ENCODE measurements at places on chromosomes 7 and 10.
A peak's percentile ranks its signal among the peaks of the same experiment; 100 is the strongest.

DNA sequence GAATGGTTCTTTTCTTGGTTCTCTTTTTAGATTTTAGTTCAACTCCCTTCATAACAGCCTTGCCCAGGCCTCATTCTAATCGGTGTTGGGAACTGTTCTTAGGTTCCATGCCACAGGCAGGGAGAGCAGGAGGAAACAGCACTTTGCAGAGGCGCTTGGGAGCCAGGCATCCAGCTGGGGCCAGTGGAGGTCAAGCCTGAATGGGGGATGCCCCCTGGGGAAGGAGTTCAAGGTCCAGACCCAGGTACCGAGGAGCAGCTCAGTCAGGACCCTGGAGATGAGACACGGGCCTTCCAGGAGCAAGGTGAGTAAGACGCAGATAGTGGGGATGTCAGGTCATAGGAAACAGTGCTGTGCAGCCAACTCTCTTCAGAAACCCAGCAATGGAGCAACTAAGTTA lies 4.5 kb downstream of the ZSCAN25 start:
- no peak for DNase-seq

- peak; percentile 78 for DNase-seq
Measured at GRCh38 chr7:69893906-69894305, 295.6 kb downstream of the AUTS2 start.

- DNase-seq = peak; percentile 40
Measured at GRCh38 chr10:103763374-103764202, 91.8 kb downstream of the SH3PXD2A start.

DNA sequence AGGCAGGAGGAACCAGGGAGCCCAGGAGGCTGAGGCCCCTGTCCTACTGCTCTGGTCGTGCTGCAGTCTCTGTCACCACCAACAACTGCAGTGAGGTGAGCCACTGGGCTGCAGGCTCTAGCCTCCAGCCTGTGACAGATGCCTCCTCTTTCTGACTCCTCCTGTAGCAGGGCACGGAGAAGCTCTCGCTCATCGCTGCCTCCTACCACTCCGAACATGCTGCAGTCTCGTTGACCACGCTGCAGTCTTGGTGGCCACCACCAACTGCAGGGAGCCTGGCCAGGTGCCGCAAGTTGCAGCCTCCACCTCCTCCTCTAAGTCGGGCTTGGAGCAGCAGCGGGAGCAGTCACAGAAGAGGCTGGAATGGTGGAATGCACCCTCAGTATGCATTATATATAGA lies 22.1 kb upstream of the VOPP1 start:
- DNase-seq = no peak

DNA sequence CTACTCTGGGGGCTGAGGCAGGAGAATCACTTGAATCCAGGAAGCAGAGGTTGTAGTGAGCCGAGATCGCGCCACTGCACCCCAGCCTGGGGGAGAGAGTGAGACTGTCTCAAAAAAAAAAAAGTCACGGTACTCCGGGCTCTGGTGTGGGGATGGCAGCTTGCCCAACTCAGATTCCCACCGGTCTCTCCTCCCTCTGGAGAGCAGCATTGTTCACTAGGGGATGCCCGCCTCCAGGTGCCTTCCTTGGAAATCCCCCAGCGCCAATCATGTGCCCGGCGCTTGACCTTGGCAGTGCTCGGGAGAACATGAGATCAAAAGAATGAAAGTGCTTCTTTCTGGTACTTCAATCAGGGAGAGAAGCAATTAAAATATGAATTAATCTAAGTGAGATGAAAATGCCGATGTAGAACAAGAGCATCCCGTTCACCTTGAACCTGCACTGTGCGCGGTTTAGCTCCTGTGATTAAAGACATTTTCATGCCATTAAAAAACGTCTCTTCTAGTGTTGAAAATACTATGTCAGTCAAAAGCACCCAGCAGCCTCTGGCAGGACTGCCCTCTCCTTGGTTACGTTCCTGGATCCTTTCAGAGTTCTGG lies 1127.3 kb upstream of the AUTS2 start:
- DNase-seq = no peak

Measured in NAMALWA (cell line).